ENCODE measurements at places on chromosomes 1 and 21. TPM values are rescaled to one million over a fixed set of nuclear protein-coding genes. Genes with fewer than 3 reads are reported as not detected.

The GBP7 gene
- not detected for total RNA-seq

GRCh38 chr21:41488080-41488479, 19.9 kb downstream of the TMPRSS2 start:
- DNase-seq = no peak

GRCh38 chr1:154404984-154405746, at the start of gene IL6R:
Gene IL6R, plus strand, starts transcription at chr1:154405343. Its CDS starts 287 bp downstream, at chr1:154405630.
- DNase-seq = peak; percentile 92

DNA sequence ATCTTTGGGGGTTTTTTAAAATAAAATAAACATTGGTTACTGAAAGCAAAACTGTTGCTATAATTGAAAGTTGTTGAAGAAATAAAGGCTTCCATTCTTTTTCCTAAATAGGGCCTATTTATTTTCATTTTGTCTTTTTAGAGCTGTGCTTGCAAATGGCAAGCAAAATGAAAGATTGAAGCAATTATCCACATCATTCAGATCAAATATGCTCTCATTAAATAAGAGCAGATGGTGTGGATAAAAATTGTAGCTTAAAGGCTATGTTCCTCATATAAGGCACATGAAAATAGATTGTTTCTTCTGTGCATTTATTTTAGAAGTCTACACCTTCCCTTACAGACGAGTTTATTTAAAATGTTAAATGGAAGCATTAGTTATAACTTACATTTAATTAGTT, 1317.7 kb downstream of the MRPL39 start:
- no peak for DNase-seq

- no peak for DNase-seq
These were observed 254.4 kb downstream of the FOXD2 start for GRCh38 chr1:47692196-47692595.
